MG63 (cell line): ENCODE measurements at places on chromosomes 6 and 20. TPM values are rescaled to one million over a fixed set of nuclear protein-coding genes. Genes with fewer than 3 reads are reported as not detected.

GRCh38 chr6:87289571-87289970 lies 32.8 kb upstream of the SMIM8 start:
- no peak for DNase-seq

- no peak for DNase-seq
Observed at GRCh38 chr20:1212023-1212422, 8.8 kb downstream of the C20orf202 start.

Gene OPRL1
- 1.2 and 3.9 TPM in 2 replicates for total RNA-seq

- DNase-seq = no peak
Observed at GRCh38 chr6:20861481-20861880, 327.2 kb downstream of the CDKAL1 start.

Gene SMIM26
- 32.8 and 200 TPM in 2 replicates for total RNA-seq

DNA sequence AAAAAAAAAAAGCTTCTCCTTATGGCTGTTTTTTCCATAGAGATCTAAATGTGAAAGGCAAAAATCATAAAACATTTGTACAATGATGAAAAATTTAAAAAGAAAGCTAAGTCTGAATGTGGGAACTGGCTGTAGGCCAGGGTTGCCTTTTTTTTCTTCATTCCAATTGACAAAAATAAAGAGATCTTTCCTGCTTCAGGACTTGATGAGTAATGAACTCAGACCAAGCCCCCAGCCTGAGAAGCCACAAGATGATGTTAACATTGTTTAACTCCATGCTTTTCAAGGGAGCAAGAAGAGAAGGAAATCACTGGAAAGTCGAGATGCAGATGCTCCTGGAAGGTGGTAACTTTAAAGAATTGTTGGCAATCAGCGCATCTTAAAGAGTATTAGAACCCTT lies 41.4 kb downstream of the TRMT6 start:
- no peak for DNase-seq

- no peak for DNase-seq
Observed at GRCh38 chr20:51389543-51390264, 152.8 kb downstream of the NFATC2 start.

GRCh38 chr6:83592770-83593394 lies 80.5 kb downstream of the PRSS35 start:
- DNase-seq = peak; percentile 5

GRCh38 chr20:63208346-63208909 lies 7.5 kb downstream of the YTHDF1 start:
- no peak for DNase-seq

- no peak for DNase-seq
Observed at GRCh38 chr6:23137611-23138010, 568.2 kb downstream of the HDGFL1 start.

DNA sequence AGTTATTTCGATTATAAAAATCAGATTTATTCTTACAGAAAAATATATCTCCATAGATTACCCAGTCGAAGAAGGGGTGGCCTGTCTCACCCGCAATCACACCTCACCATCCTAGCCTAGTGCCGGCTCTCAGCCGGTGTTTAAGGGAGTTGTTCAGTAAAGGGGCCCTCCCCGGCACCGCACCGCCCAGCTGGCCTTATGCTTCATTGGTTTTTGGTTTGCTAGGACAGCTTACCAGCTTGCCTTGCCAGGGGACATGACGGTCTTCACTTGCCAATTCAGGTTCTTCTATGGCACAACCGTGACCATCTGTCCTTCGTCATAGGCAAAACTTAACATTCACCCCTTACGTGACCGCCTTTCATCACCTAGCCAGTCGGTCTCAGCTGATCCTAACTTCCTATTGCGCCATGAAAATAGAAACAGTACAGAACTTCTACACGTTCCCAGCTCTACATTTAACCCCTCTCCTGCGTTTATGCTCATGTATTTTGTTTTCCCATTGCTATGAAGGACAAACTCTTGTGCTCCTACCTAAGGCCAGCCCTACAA lies 44.7 kb upstream of the SLC22A16 start:
- DNase-seq = no peak

GRCh38 chr6:47179286-47179685 lies 130.4 kb downstream of the TNFRSF21 start:
- DNase-seq = no peak

- DNase-seq = no peak
Observed at GRCh38 chr6:109383438-109383940, 1.2 kb upstream of the CD164 start.

DNA sequence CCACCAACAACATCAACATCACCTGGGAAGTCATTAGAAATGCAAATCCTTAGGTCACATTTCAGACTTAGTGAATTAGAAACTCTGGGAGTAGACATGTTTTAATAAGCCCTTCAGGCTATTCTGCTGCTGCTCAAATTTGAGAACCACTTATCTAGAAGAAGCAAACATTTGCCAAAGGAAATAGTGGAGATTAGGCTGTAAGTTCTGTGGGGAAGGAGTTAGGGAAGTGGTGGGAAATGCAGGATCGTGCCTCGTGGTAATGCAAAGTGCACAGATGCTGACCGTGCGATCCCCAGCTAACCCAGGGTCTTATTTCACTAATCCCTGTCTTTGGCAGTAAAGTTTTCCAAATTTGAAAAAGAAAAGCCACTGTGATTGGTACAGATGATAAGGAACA lies 328.5 kb downstream of the EPM2A start:
- DNase-seq = no peak

DNA sequence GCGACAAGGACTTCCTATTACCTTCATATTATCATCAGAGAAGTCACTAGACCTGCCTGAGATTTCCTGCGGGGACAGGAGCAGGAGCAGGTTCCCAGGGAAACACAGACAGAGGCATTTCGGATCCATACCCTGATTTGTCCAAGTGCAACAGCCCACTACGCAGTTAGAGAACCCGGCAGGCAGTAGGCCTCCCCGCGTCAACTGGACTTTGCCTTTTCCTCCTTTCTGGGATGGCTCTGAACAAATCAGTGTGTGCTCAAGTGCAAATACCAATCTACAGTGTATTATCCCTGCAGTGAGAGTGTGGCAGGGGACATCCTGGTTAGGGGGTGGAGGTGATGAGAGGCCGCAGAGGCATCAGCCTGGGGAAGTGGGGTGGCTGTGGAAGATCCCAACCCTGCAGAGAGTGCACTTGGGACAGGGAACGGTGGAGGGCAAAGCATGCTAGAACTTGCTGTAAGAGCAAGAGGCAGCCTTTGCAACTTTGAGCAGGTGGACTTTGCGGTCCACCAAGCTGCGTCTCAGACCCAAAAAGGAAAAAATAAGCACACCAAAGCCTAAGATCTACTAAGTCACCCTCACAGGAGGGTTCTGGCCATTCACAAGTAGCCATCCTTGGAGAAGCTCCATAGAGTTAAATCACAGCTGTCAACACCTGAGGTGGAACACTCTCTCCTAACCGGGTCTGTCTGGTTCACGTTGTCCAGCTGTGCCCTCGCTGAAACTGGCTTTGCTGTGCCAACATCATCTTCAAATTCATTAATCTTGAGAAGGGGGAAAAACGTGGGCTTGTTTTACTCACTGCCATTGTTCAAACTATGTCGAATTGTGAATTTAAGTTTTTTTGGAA lies 159.1 kb downstream of the ZDHHC14 start:
- no peak for DNase-seq

Gene RHAG
- total RNA-seq = not detected in 2 replicates

DNA sequence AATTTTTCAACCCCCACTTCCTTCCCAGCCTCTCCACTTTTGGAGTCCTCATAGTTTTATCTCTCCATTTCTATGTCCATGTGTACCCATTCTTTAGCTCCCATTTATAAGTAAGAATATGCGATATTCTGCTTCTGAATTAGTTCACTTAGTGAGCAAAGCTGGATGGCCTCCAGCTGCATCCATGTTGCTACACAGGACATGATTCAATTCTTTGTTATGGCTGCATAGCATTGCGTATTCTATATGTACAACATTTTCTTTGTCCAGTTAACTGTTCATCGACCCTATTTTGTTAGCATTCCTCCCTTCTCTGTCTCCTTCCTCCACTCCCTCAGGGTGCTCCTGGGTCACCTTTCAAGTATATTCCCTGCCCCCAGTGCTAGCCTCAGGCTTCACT lies 210.0 kb upstream of the SSTR4 start:
- no peak for DNase-seq

- DNase-seq = peak; percentile 92
Observed at GRCh38 chr6:121951918-121952379, 447.5 kb upstream of the HSF2 start.

Gene SASH1
- 31.8 and 39.1 TPM in 2 replicates for total RNA-seq

DNA sequence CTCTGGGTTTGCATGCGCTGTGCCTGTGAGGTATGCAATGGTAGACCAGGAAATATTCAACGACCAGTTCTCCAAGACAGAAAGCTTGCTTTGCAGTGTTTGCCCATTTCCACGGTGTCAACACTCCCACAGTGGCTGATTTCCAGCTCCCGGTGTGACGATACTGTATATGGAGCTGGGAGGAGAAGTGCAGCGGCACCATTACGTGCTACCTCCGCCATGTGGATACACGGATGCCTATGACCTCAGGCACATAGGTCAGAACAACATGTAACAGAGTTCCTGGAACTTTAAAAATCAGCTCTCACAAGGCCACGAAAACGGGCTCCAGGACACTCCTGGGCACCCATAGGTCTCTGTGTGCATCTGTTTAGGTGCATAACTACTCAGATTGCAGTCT lies 51.1 kb downstream of the NFATC2 start:
- DNase-seq = no peak

DNA sequence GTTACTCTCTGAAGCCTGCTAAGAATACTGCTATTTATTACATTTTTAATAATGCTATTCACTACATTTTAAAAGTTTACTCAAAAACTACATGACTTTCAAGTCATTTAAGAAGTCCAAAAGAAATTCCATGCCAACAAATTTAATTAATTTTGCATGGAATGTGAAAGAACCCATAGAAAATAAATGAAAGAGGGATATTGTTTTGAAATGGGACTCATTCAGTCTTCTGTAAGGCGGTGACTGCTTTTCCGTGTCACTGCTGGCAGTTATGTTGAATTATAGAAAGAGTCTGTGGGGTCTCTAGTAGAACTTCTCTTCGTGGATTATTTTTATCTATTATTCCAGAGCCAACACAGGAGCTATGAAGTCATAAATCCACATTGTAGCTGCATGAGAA lies 211.2 kb downstream of the LAMA2 start:
- DNase-seq = no peak

GRCh38 chr6:43455531-43456428 lies at the start of gene DLK2:
DLK2 (minus strand) TSS chr6:43455548; CDS start chr6:43454825, 723 bp downstream.
- no peak for DNase-seq

GRCh38 chr6:89359561-89359960 lies 7.0 kb upstream of the UBE2J1 start:
- DNase-seq = no peak

Gene ZSWIM3
- total RNA-seq = 8.4 and 14.2 TPM in 2 replicates

Gene DLK2
- 1.5 TPM in 1 of 2 replicates, not detected in the other for total RNA-seq

DNA sequence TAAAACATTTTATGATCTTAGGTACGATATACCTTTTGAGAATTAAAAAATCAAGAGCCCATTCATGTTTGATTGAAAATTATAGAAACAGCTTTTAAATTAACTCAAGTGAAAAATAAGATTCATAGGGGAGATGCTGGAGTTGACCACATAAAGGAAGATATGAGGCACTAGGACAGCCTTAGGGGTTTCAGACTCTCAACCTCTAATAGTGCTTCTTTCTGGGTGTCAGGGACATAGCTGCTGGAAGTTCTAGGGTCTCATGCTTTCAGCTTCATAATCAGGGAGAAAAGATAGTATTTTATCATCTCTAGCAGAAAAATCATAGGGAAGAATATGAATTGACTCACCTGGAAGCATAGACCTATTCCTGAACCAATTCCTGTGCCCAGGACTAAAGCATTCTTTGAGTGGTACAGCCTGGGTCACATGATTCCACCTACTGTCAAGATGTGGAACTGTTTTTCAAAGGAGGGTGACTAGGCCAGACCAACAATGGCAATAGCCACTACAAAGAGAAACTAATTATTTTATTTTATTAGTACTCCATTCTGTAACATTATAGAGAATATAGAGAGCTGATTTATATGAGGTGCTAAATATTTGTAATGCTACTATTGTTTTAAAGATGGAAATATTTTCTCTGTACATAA lies 27.8 kb upstream of the CENPW start:
- DNase-seq = no peak

DNA sequence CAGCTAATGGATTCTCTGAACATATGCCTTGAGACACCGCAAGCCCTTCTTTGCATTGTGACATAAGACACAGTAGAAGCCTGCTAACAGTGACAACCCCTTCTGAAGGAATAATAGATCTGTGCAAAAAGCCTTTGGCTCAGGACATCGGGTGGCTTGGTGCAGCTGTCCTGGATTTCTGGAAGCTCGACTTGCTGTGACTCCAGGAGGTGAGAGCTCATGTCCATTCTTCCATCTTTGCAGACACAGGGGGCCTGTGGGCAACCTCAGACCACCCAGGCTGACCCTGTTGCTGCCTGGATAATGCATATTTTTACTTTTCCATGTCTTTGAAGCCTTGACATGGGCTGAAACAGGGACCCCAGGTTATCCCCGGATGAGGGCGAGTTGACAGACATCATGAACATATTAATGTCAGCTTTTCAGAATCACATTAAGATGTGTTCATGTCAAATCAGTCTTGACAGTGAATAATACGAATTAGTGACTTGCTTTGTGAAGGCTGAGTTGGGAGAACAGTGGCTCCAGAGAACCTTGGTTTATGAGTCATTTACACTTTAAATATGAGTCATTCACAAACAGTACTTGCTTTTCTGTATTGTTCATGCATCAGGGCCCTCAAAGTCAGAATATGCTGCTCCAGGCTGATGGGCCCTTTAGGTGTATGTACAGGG lies 66.8 kb upstream of the IYD start:
- DNase-seq = peak; percentile 23

- DNase-seq = peak; percentile 69
Observed at GRCh38 chr6:162063666-162064065, 663.9 kb downstream of the PRKN start.

DNA sequence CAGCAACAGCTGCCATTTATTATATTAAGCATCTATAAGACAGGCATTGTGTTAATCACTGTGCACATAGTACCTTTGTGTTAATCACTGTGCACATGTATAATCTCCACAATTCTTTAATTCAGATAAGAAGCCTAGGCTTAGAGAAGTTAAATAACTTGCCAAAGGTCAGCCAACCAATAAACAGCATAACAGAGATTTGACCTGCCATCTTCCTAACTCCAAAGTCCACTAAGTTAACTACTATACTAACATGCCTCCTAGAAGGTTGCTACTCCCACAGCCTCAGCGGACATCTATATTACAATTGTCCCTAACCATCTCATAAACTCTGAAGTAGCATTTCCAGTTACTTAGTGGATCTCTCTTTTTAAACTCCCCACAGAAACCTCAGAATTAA lies 3.7 kb downstream of the BTBD9 start:
- DNase-seq = no peak

GRCh38 chr6:25150031-25150430 lies 129.1 kb upstream of the CARMIL1 start:
- DNase-seq = no peak

Gene C6orf89
- 19.6 and 32.0 TPM in 2 replicates for total RNA-seq

GRCh38 chr6:11424395-11425034 lies 113.0 kb upstream of the TMEM170B start:
- DNase-seq = peak; percentile 37
